ENCODE measurements at places on chromosomes 7 and 10.

- no peak for DNase-seq
Measured at GRCh38 chr10:97685395-97685958, 1.6 kb downstream of the AVPI1 start.

GRCh38 chr7:140242057-140243031 lies 65.6 kb upstream of the KDM7A start:
- DNase-seq = no peak

DNA sequence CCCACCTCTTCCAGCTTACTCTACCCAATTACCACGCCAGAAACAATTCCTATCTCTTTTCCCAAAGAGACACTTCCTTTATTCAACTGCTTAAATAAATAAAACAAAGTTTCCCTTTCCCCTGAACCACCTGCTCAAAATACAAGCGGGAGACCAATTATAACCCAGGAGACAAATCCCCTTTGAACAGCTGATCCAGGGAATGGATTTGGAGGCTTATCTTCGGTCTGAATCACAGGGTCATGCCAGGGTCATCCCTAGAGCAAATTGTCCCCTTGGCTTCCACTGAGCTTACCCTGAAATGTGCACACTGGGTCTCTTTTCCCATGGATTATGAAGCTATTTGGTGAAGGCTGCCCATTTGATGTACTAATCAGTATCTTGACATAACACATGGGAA lies 99.9 kb upstream of the JAZF1 start:
- DNase-seq = no peak

GRCh38 chr10:34433241-34434076 lies 381.6 kb downstream of the PARD3 start:
- no peak for DNase-seq

- DNase-seq = no peak
Measured at GRCh38 chr7:156493942-156494341, 146.6 kb upstream of the RNF32 start.

DNA sequence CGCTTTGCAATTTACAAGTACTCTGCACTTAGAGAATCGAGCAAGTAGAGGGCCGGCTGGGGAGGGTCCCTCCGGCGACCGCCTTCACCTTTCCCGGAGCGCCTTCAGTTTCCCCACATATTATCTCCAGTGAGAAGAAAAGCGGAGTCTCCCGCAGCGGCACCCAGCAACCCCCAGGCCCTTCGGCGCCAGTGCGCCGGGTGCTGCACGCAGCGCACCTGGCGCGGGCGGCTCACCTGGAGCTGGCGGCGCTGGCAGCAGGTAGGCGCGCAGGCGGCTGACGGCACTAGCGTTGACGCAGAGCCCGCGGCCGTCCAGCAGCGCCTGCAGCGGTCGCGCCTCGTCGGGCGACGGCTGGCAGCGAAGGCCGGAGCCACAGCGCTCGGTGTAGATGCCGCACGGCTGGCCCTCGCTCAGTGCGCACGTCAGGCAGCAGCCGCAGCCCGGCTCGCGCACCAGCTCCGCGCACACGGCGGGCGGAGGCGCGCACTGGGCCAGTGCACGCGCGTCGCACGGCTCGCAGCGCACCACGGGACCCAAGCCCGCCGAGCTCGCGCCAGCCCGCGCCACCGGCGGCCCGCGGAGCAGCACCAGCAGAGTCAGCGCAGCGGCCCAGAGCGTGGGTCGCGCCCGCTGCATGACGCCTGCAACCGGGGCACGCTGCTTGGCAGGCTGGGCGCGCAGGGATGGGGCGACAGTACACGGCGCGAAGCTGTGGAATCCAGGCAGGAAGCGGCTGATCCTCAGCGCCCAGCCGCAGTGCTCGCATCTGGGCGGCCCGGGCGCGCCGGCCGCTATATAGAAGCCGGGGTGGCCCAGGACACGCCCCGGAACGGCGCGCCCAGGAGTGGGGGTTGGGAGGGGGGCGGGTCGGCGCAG lies at the start of gene IGFBP3:
IGFBP3 (minus strand) TSS at position 771 of the 879 bp plus-strand sequence; CDS start at position 639, 132 bp downstream.
- peak; percentile 57 for DNase-seq

DNA sequence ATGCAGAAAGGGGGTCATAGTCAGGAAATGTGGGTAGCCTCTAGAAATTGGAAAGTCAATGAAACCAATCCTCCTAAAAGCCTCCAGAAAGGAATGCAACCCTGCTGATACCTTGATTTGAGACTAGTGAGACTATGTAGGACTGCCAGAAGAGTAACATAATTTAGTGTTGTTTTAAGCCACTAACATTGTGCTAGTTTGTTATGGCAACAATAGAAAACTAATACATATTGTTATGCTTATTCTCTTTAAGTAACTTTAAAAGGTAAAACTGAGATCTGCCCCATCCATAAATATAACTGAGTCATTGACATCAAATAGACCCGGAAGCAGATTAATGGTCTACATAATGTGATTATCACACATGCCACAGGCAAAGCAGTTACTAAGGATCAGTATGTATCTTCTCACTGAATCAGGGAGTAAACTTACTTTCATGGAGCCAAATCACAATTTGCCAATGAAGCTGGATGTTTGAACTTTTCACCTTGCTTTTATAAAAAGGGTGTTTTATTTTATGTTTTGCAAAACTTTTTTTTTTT lies 146.4 kb upstream of the TMEM106B start:
- no peak for DNase-seq

GRCh38 chr10:62019685-62020359 lies 118.3 kb downstream of the ARID5B start:
- DNase-seq = no peak

DNA sequence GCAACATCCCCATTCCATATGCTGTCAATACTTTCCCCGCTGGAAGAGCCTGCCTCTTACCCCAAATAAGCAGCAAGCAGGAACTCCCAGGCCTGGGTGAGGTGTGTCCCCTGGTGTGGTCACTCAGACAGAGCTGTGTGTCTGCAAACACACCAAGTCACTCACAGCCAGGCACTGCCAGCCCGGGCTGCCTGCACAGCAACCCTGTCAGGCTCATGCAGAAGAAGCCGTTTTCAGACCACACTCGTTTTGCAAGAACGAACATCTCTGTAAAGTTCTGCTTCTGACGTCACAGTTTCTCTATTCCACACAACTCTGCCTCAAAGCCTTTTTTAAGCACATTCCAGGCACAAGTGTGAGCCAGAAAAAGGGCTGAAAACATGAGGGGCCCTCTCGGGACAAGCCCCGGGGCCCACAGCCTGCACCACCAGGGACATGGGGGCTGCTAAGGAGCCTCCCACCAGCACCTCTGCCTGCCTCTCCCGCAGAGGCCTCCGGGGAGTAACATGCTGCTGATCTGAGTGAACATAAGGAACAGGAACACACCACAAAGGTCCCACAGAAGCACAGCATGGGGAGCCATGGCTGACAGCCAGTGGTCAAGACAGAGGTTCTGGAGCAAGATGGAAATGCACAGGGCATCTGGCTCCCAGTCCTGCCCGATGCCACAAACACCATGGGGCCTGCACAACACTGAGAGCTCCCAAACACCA lies 11.4 kb downstream of the PTPRN2 start:
- DNase-seq = no peak

GRCh38 chr7:55140941-55141278 lies 122.1 kb downstream of the EGFR start:
- DNase-seq = no peak

GRCh38 chr10:88557256-88557655 lies 25.9 kb downstream of the RNLS start:
- no peak for DNase-seq

GRCh38 chr10:124971276-124971675 lies 29.4 kb downstream of the ZRANB1 start:
- DNase-seq = no peak

- no peak for DNase-seq
Measured at GRCh38 chr7:94382132-94382531, 12.6 kb upstream of the COL1A2 start.

- no peak for DNase-seq
Measured at GRCh38 chr10:113683300-113683699, 3.6 kb downstream of the CASP7 start.

- DNase-seq = no peak
Measured at GRCh38 chr10:6135039-6135438, 46.2 kb downstream of the RBM17 start.

DNA sequence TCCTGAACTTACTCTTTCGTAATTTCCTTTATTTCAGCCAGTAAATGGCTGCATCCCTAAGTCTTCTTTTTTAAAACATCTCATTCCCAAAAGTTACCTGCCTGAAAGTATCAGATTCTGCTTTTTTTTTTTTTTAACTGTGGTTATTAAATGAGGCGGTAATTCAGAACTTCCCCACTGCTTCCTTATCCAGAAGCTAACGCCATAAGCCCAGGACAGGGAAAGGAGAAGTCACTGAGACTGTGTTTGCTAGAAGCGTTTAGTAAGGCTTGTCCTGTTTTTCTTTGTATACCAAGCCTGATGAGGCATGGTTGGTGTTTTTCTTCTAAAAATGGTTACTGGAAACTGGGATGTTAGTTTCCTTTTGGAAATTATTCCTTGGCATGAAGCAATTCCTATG lies 197.8 kb downstream of the CELF2 start:
- DNase-seq = no peak

GRCh38 chr7:95840953-95841950 lies 68.9 kb downstream of the DYNC1I1 start:
- no peak for DNase-seq

- DNase-seq = no peak
Measured at GRCh38 chr7:93117327-93117726, 452 bp downstream of the SAMD9 start.

DNA sequence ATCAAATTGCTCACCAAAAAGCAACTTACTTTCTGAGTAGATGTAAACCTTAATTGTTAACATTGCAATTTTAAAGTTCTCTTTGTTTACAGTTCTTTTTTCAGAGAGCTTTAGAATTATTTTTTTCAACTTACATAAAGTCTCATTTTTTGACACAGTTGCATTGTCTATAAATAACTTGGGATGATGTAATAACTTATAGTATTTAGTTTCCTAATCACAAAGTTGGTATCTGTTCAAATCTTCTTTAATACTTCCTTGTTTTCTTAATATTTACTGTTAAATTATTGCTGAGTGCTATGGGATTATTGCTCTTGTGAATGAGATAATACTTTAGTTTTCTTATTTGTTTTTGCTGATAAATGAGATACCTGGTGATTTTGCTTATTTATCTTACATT lies 18.9 kb upstream of the SUV39H2 start:
- no peak for DNase-seq

- DNase-seq = peak; percentile 39
Measured at GRCh38 chr7:129824291-129825208, 128.2 kb downstream of the UBE2H start.

DNA sequence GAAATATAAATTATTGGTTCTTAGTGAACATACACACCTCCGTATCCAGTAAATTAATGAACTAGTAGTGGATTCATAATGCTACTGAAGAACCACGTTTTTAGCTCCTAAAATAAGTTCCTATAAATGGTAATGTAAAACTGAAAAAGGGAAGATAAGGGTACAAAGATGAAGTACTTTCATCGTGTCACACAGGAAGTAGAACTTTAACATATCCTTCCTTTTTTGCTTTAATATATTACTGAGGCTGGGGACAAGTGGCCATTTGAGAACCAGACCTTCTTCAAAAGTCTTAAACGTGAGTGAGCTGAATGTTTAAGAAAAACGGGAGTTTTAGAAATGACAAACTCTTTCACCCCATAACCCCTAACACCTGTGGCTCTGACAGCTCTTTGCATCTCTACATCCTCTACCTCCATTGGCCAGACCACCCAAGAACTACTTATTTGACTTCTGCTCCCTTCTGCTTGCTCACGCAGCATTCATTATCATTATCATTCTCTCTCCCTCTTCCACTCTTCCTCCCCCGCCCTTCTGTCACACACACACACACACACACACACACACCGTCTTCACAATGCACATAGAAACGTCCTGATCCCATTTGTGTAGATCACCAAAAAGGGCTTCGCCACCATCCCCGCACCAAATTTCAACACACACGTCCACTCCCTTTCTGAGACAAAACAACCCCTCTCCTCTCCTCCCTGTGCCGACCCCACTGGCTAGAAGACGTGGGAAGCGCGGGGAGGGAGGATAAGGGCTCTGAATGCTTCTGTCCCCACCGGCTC lies 677 bp downstream of the SKAP2 start:
- DNase-seq = no peak

DNA sequence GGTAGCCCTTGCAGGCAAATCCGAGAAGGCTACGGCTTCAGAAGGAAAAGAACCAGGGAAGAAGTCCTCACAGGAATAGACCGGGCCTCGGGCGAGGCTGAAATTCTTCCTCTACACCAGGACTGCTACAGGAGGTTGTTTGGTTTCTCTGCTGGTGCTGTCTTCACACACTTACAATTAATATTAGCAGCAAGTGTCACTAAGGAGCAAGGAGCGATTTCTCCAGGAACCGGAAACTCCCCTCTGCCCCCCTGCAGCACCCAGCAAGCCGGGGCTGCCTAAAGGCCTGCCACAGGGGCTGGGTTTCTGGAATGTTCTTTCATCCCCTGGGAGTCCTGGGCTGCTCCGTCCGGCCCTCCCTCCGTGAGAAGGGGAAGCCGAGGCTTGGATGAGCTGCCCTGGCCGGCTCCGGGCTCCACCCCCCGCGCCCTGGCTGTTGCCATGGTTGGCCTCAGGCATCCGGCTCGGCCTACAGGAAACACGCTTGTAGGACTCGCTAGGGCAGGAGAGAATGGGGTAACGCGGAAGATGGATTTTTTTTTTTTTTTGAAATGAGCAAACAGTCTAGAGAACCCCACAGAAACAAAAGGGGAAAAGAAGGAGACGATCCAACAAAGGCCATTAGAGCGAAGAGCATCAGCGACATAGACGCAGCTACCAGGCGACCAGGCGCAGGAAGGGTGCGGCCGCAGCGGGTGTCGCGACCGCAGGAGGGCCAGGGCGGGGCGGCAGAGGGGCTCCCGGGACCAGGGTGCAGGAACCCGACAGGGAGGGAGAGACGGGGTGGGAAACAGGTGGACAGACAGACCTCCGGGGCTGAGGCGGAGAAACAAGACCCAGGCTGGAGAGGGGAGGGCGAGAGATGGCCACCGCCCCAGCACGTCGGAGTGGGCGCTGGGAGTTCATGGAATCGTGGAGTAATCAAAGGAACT lies 33.0 kb downstream of the EN2 start:
- no peak for DNase-seq

GRCh38 chr10:17113346-17113745 lies 16.3 kb downstream of the CUBN start:
- DNase-seq = no peak

DNA sequence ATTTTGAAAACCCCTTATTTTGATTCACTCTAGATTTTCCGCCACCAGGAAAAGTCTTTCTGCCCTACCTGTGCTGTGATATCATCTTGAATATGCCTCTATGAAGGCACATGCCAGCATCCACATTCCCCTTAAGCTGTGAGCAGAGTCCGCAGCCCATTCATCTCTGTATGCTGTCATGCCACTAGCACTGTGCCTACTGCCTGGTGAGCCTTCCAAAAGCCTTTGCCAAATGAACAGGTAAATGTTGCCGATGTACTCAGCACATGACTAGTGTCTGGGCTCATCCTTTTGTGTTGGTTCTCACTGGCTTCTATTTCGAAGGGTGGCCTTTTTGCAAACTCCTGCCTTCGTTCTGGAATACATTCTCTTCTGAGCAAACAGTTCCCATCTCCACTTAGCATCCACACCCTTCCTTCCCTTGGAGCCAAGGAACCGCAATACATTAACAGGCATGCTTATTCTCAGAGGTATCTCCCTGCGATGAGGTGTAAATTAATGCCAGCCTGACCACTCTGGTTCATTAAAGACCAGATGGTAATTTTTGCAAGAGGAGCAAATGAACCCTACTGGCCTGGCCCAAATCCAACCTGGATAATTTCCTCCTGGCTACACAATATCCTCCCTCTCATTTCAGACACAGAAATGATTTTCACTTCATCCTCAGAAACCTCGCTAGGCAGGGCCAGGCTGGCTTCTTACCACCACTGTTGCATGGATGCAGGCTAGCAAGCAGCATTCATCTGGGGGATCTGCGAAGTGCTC lies 339.7 kb upstream of the NFE2L3 start:
- DNase-seq = no peak

- no peak for DNase-seq
Measured at GRCh38 chr7:34015651-34016050, 110.3 kb downstream of the BMPER start.

Data from progenitor cell of endocrine pancreas (in vitro differentiated cells).